GF-D8 (cell line): ENCODE measurements at places on chromosomes 12 and 14.

DNA sequence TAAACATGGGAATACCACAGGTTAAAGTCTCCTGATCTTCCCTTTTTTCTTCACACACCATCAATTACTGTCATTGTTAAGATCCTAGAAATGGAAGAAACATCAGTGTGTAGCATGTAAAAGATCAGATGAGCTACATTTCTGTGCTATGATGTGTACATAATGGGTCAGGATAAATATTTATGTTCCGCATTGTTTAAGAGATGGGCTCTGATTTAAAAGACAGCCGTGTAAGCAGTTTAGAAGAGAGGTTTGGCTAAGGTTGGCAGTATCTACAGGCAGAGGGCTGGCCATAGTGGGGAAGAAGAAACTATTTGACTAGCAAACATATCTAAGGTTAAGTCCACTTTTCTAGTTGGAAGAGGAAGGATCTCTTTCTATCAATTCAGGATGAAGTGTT is 49.4 kb downstream of the LRRC9 start:
- no peak for DNase-seq

- no peak for DNase-seq
These were observed 588.0 kb upstream of the TMEM132C start for GRCh38 chr12:127678945-127679344.

GRCh38 chr14:22593601-22594000 is 4.5 kb upstream of the ABHD4 start:
- DNase-seq = no peak

DNA sequence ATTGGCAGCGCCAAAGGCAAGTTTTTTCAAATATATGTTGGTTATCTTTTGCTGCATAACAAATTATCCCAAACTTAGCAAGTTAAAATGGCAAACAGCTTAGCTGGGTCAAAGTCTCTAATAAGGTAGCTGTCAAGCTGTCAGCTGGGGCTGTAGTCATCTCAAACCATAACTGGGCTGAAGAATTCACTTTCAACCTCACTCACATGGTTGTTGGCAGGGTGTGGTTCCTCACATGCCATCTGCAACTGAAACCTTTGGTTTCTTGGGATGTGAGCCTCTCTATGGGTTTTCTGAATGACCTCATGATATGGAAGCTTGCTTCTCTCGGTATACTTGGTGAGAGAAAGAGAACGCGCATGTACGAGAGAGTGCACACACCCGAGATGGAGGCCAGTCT is 125.4 kb downstream of the LRIG3 start:
- DNase-seq = no peak
